ENCODE measurements at places on chromosomes 2 and 18.

GRCh38 chr18:22211657-22212056, 42.3 kb downstream of the GATA6 start:
- no peak for DNase-seq

- no peak for DNase-seq
Measured at GRCh38 chr2:235690809-235691450, 197.1 kb downstream of the AGAP1 start.

GRCh38 chr2:128299628-128300027, 19.0 kb downstream of the HS6ST1 start:
- DNase-seq, result no peak

DNA sequence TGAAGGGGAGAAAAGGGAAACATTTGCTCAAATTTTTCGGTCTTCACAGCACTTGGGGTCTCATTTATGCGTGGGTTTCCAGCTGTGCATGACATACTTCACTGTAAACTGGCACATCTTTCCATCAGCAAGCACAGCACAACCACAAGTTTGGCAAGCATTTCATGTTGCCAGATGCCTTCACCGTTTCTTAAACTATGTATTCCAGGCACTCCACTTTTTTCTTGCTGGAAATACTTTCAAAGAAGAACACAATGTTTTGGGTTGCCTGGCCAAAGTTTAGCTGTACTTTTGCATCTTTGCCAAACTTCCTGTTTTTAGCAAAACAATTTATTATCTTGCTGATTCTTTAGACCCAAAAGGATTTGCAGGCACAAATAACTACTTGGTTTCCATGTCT, 194.6 kb upstream of the MEIS1 start:
- DNase-seq, result no peak

GRCh38 chr2:7924023-7924762, 757.7 kb upstream of the ID2 start:
- DNase-seq, result no peak

- no peak for DNase-seq
Measured at GRCh38 chr2:137607722-137608318, 356.5 kb upstream of the HNMT start.

DNA sequence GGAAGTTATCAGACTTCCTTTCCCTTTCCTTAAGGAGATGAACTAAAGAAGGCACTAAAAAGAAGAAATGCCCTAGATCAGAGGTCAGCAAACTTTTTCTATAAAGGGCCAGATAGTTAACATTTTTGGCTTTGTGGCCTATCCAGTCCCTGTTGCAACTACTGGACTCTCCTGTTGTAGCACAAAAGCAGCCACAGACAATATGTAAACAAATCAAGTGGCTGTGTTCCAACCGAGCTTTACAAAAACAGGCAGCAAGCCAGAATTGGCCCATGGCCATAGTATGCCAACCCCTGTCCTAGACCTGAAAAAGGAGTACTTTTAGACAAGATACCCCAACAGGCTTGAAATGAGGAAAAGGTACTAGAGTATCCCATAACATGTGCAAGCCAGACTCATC, 10.9 kb downstream of the NHEJ1 start:
- no peak for DNase-seq

GRCh38 chr2:42810971-42811811, 18.8 kb upstream of the HAAO start:
- peak; percentile 74 for DNase-seq

DNA sequence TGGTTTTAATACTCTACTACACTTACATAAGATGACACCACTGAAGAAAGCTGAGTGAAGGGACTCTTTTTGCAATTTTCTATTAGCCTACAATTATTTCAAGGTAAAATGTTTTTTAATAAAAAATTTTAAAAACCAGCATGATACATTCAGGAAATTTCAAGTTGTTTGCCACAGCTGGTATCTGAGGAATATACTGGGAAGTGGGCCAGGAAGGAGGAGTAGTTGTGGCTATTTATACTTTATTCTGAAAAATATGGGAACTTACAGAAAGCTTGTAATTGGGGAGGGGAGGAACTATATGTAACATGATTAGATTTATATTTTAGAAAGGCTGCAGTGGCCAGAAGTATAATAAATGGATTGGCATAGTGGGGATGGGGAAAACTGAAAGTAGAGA, 40.8 kb downstream of the WDR35 start:
- no peak for DNase-seq

- DNase-seq, result no peak
Measured at GRCh38 chr2:239383036-239383758, 17.6 kb downstream of the HDAC4 start.

GRCh38 chr18:55221622-55222021, 262.4 kb upstream of the CCDC68 start:
- DNase-seq, result no peak

DNA sequence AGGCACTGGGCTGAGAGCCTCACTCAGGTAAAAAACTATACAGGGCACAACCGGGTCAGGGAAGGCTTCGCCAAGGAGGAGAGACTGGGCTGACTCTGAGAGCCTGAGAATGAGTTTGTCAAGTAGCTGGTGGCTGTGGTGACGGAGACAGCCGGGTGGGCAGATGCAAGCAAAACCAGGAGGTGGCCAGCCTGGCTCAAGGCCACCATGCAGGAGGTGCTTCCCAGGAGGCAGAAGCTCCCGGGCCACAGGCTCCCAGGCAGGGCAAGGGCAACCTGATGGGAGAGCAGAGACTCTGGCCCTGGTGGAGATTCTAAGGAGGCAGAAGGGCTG, 2.9 kb upstream of the INHBB start:
- DNase-seq, result no peak

DNA sequence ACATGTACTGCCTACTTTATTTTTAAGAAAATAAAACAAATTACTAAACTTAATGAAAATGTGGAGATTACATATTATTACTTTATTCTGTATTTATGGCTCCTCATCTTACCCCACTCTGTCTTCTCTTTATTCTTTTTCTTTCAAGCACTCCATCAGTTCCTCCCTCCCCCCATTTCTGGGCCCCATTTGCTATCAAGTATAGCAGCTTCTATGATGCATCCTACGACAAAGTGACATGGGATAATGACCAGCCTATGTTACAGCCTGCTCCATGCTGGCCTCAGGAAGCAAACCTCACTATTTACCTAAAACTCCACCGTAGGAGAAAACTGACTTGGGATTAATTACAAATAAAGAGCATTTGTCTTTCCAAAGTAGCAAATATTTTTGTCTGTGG, 58.8 kb downstream of the RND3 start:
- DNase-seq, result no peak

GRCh38 chr2:221747289-221747972, 175.3 kb upstream of the EPHA4 start:
- no peak for DNase-seq

DNA sequence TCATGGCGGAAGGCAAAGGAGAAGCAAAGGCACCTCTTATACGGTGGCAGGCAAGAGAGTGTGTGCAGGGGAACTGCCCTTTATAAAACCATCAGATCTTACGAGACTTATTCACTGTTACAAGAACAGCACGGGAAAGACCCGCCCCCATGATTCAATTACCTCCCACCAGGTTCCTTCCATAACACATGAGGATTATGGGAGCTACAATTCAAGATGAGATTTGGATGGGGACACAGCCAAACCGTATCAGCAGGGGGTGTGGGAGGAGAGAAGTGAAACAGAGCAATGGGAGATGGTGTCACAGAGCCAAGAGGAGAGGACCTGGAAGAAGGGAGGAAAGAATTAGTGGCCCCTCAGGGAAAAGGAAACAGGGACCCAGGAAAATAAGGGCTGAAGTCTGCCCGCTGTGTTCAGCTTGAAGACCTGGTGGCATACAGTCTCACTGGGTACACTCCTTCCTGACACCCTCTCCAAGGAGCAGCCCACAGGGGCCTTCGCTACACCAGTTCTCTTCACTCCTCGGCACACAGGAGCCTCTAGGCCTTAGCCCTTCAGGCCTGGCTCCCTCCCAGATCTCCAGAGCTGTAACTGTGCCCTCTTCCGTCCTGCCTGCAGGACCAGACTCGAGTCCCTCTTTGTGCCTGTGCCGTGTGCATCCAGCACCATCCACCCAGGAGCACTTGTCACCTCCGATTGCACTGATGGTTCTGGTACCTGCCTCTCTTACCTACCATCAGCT, 262.1 kb downstream of the EIPR1 start:
- DNase-seq, result no peak

DNA sequence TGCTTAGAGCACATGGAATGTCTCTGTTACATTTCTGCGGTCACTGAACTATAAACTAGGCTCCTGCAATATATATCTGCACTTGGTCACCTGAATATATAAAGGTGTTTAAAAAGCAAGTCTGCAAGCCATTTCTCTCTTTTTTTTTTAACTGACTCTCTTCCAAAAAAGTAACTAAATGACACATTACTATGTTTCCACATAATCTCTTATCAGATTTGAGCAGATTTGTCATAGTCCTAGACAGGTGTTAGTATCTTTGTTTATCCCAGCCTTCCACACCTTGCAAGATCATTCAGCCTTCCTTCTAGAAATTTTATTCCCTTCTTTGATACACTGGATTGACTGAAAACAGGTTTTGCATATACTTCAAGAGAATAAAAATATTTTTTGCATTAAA, 86.7 kb upstream of the KLF7 start:
- DNase-seq, result no peak

DNA sequence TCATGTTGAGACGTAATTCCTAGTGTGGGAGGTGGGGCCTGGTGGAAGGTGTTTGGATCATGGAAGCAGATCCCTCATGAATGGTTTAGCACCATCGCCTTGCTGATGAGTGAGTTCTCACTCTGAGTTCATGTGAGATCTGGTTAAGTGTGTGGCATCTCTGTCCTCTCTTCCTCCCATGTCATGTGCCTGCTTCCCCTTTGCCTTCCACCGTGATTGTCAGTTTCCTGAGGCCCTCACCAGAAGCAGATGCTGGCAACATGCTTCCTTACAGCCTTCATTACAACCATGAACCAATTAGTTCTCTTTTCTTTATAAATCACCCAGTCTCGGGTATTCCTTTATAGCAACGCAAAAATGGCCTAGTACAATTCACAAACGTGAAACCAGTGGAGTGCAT, 14.6 kb upstream of the MCM6 start:
- DNase-seq, result no peak

DNA sequence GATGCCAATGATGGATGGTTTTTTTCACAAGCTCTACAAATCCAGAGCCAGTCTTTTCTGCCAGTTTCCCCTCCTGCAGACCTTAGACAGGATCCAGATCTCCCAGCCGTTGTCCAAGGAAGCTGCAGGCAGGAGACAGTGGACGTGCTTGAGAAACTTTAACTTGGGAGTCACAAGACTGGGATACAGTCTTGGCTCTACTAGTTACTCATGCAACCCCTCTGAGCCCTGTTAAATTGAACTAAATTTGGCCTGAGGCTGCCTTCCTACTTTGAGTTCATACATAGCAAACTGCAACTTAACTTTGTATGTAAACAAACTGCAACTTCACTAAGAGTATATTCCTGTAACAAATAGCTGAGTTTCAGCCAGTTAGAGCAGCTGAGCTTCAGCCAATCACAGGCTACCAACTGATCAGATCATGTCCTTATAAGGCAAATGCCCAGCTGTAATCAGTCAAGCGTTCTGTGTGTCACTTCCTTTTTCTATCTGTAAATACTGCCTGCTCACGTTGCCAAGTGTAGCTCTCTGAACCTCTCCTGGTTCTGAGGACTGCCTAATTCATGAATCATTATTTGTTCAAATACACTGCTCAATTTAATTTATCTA, 140.9 kb downstream of the CAPN13 start:
- no peak for DNase-seq

GRCh38 chr2:25664183-25664964, 9.0 kb downstream of the DTNB start:
- peak; percentile 68 for DNase-seq

GRCh38 chr18:48472610-48473009, 63.4 kb upstream of the ZBTB7C start:
- DNase-seq, result no peak
